ENCODE measurements at places on chromosomes 11 and 22. TPM values are rescaled to one million over a fixed set of nuclear protein-coding genes. Genes with fewer than 3 reads are reported as not detected.

The MYOD1 gene
- total RNA-seq = not detected

The FOLR2 gene
- total RNA-seq = not detected

DNA sequence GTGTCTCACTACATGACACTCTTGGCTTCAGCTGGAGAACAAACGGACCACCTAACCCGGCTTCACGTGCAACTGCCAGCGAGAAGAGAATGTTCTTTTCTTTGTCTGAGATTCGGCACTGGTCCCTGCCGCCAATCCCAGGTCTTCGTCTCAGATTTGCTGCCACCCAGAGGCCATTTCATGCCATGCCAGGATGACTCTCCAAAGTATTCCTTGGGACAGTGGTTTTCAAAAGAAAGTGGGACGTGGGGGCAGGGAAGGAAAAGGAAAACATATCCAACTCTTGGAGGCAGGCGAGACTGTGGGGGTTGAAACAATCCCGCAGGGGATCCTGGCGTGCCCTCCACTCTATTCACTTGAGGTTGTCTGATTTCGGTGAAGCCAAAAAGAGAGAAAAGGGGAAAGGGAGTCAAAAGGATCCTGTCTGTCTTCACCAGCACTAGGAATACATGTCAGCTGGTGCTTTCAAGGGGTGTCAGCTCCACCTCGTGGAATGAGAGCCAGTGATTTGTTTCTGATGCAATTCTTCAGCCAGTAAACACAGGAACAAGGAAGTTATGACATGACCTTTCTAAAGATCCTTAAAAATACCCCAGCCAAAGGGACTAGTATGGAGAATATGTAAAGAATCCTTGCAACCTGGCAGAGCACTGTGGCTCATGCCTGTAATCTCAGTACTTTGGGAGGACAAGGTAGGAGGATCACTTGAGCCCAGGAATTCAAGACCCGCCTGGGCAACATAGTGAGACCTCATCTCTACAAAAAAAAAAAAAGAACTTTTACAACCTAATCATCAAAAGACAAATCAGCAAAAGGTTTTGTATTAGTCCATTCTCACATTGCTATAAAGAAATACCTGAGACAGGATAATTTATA is 41.0 kb upstream of the APLNR start:
- peak overlapping the region; percentile 64 for H3K4me3 ChIP-seq
- H3K27ac ChIP-seq = peak overlapping the region; percentile 99
- peaks cover 2% of the 10 kb centered on the region for H3K36me3 ChIP-seq

DNA sequence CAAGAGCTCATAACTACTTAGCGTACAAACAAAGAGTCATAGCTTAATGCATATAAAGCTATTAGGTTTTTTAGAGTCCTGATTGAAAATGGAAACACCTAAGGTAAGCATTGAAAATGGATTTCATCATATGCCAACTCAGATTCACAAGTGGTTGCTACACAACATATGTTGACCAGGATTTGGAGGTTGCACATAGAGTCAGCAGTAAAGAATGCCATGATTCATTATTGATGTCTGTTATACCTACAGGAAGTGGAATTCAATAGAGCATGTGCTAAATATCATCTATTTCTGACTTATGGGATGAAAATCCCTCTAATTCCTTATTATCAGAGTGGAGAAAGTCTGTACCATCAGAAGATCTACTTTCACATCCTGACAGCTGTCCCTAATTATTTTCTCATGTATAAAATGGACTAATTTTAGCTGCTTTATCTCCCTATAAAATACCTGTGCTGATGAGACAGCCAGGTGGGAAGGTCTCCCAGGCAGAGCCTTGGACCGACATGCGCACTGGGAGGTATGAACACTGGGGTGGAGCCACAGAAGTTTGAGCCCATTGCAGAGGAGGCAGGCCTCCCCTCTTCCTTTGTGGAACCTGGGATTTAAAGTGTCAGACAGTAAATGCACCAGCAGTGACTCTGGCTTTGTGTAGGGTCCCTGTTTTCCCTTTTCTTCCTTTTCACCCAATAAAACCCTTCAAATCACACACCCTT is 204.2 kb downstream of the AASDHPPT start:
- DNase-seq = no peak
- no peak overlapping the region for H3K4me3 ChIP-seq
- peaks cover 2% of the 10 kb centered on the region for H3K4me1 ChIP-seq
- no peak overlapping the region for H3K27ac ChIP-seq
- peaks cover 4% of the 10 kb centered on the region for H3K27me3 ChIP-seq

DNA sequence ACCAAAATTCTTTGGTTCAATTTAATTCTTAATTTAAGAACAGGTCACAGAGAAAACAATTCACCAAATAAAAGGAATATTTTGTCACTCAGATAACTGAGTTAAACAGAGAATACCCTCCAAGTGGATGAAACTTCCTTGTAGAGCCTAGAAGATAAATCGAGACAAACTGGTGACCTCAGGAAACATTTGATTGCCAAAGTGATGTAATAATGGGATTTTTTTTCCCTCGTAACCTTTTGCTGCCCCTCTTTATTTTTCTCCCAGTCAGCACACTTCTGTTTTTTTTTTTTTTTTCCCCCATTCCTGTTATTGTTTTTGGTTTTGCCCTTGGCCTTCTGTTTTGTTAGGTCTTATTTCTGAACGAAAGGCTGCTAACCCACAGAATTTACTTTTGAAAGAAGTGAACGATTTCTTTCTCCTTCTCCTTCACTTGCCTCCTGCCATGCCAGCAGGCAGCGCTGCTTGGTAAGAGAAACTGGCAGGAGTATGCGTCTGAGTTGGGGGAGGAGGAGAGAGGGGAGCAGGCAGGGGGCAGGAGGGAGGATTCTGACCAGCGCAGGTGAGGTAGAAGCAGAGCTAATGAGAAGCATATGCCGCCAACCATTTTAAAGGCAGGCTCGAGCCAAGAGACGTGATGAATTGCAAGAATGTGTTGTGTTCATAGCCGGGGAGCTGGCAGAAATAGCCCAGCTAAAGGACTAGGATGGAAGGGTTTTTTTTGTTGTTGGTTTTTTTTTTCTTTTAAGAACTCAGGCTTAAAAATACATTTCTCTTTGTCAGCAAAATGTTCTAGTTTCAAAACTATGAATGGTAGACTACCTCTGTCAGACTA is 121.9 kb upstream of the MTMR2 start:
- H3K27me3 ChIP-seq = no peaks in the 10 kb centered on the region
- peak; percentile 87 for DNase-seq
- H3K27ac ChIP-seq = peak overlapping the region; percentile 90
- H3K4me1 ChIP-seq = peaks cover 29% of the 10 kb centered on the region
- H3K36me3 ChIP-seq = peaks cover 13% of the 10 kb centered on the region
